ENCODE measurements at places on chromosomes 13 and 19.

DNA sequence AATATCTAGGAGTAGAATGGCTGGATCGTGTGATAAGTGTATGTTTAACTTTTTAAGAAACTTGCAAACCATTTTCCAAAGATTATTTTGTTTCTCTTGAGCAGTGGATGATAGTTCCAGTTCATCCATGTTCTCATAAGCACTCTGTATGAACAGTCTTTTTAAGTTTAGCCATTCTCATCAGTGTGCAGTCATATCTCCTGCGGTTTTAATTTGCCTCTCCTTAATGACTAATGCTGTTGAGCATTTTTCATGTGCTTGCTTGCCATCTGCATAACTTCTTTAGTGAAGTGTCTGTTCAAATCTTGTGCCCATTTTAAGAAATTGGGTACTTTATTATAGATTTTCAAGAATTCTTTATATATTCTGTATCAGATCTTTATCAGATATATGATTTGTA, 58.6 kb downstream of the WASF3 start:
- no peak for DNase-seq

DNA sequence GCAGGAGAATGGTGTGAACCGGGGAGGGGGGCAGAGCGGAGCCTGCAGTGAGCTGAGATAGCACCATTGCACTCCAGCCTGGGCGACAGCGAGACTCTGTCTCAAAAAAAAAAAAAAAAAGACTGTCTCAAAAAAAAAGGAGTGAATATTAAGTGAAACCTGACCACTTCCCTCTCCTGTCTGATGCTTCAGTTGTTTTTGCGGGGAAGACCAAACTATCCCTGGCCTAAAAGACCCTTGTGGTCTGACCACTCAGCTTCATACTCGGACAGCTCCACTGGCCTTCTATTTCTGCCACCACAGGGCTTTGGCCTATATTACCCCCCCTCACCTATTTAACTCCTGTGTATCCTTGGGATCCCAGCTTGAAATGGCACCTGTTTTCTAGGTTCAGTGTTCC, 2.3 kb downstream of the CLASRP start:
- DNase-seq = no peak

DNA sequence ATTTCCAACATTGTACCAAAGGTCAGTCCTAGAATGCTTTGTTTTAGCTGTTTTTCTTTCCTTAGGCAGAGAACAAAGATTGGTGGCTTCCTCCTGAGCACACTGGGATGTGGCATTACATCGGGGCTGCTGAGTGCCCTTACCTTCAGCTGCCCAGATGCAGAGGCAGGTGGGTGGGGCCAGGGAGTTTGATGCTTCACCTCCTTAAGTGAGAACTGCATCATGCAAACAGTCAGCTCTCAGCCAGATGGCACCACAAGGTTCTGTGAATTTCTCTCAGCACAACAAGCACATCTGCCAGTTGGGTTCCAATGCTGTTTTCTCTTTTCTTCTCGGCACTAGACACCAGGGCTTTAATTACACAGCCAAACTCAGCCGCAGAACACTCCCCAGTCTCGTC, 87.4 kb upstream of the UBL3 start:
- no peak for DNase-seq

DNA sequence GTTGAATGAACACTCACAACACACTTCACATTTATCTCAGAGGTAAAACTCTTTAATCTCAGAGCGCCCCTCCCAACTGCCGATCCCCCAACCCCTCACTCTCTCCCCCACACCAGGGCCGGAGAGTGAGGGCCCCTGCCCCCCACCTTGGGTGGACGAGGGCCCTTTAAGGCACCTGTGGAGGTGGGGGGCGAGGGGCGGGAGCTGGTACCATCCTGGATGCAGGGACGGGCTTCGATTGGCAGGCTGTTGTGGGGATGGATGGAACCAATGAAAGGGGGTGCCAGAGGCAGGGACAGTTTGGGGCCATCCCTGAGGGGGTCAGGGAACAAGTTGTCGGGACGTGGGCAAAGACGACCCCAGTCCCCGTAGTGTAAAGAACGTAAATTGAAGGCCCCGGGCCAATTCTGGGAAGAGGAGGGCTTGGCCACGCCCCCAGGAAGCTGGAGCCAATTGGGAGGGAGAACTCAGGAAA, 1.7 kb upstream of the PNKP start:
- no peak for DNase-seq

- no peak for DNase-seq
These were observed 12.1 kb upstream of the MYCBP2 start for GRCh38 chr13:77338961-77339401.
